GM23248 (cell line): ENCODE measurements at places on chromosomes 5 and 9. TPM values are rescaled to one million over a fixed set of nuclear protein-coding genes. Genes with fewer than 3 reads are reported as not detected.

DBH gene
- polyA plus RNA-seq, result not detected in 2 replicates

RNF208 gene
- 0.29 and 0.34 TPM in 2 replicates for polyA plus RNA-seq

DNA sequence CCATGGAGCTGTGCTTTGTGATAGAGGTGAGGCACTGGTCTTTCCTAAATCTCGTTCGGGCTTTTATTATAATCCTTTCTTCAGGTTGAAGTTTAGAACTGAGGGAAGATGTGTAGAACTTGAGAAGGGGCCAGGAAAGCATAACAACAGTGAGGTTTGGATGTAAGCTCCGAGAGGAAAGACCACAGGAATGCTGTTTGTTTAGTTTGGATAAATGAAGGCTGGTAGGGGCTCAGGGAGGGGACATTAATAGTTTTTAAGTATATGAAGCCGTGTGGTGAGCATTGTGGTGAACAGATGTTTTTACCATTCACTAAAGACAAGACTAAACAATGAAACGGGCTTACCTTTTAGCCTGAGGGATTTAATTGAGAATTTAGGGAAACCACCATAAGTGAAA is 130.8 kb downstream of the ARHGAP26 start:
- no peak overlapping the region for H3K27ac ChIP-seq
- no peaks in the 10 kb centered on the region for H3K36me3 ChIP-seq
- H3K4me1 ChIP-seq, result peaks cover 12% of the 10 kb centered on the region
- peak; percentile 52 for DNase-seq
- no peaks in the 10 kb centered on the region for H3K27me3 ChIP-seq

GRCh38 chr5:139692679-139693308 is 44.6 kb downstream of the CXXC5 start:
- DNase-seq, result no peak
- no peak overlapping the region for H3K4me3 ChIP-seq
- H3K4me1 ChIP-seq, result peaks cover 54% of the 10 kb centered on the region
- H3K27me3 ChIP-seq, result no peaks in the 10 kb centered on the region
- H3K27ac ChIP-seq, result no peak overlapping the region

- H3K36me3 ChIP-seq, result no peaks in the 10 kb centered on the region
- DNase-seq, result peak; percentile 6
- 0 out of 2 replicates have a peak overlapping the region, but pooled peaks have one; percentile 4 for H3K27ac ChIP-seq
Observed at GRCh38 chr9:4743131-4743875, 2.3 kb upstream of the AK3 start.

MARCOL gene
- not detected in 2 replicates for polyA plus RNA-seq

- H3K4me3 ChIP-seq, result no peak overlapping the region
- no peak overlapping the region for H3K27ac ChIP-seq
- no peaks in the 10 kb centered on the region for H3K36me3 ChIP-seq
- H3K4me1 ChIP-seq, result no peaks in the 10 kb centered on the region
Observed at GRCh38 chr5:39462211-39462610, 37.4 kb upstream of the DAB2 start.

SOHLH1 gene
- polyA plus RNA-seq, result not detected in 2 replicates

GRCh38 chr9:83219154-83219923 is 156.4 kb upstream of the RASEF start:
- peak overlapping the region; percentile 89 for H3K4me3 ChIP-seq
- peak overlapping the region; percentile 13; the same call in 1 of the 2 replicates for H3K27ac ChIP-seq
- H3K36me3 ChIP-seq, result no peaks in the 10 kb centered on the region
- H3K27me3 ChIP-seq, result no peaks in the 10 kb centered on the region; the same call in 1 of the 2 replicates

DNA sequence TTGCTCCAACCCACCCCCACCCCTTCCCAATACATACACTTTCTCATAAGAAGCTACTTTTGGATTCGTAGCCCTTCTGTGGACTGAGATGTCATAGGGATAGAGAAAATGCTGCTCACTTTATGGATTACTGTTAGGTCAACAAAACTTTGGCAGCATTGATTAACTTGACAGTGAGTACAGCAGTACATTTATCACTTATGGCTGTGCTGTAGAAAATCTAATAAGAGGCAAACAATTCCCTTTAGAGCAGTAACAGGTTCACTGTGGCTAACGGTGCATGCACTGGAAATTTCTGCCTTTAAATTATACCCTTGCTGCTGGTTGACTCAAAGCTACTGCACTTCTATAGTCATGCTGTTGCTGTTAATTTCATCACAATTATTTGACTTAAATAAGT is 59.2 kb downstream of the PPIC start:
- H3K4me1 ChIP-seq, result peaks cover 7% of the 10 kb centered on the region; the same call in 1 of the 2 replicates
- no peak overlapping the region for H3K27ac ChIP-seq
- DNase-seq, result no peak
- no peak overlapping the region for H3K4me3 ChIP-seq
- H3K27me3 ChIP-seq, result no peaks in the 10 kb centered on the region
- no peaks in the 10 kb centered on the region for H3K36me3 ChIP-seq

TEK gene
- 4.3 and 5.0 TPM in 2 replicates for polyA plus RNA-seq

GRCh38 chr5:128538250-128539037 is 399 bp upstream of the FBN2 start:
- peak; percentile 79 for DNase-seq
- no peaks in the 10 kb centered on the region; the same call in 1 of the 2 replicates for H3K36me3 ChIP-seq
- H3K27me3 ChIP-seq, result 0 out of 2 replicates have a peak, but pooled peaks cover 4% of the 10 kb centered on the region
- peak overlapping the region; percentile 82 for H3K4me3 ChIP-seq

ZFYVE16 gene
- 14.9 and 15.8 TPM in 2 replicates for polyA plus RNA-seq

DNA sequence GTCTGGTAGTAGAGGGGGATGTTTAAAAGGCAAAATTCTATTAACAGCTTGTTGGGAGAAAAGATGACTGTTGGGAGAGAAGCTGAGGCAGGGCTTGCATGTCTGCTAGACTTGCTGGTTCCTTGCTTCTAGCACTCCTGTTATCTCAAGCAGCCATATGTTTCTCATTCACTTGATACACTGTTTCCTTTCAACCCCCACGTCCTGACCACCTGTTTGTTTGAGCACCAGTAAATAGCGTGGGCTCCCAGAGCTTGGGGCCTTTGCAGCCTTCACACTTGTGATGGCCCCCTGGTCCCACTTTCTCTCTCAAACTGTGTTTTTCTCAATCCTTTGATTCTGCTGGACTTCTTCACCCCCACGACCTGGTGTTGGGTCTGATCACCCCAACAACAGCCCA is 111.7 kb upstream of the TMEM161B start:
- H3K36me3 ChIP-seq, result no peaks in the 10 kb centered on the region
- DNase-seq, result no peak
- no peak overlapping the region for H3K27ac ChIP-seq
- H3K4me3 ChIP-seq, result no peak overlapping the region
- no peaks in the 10 kb centered on the region for H3K27me3 ChIP-seq

DNA sequence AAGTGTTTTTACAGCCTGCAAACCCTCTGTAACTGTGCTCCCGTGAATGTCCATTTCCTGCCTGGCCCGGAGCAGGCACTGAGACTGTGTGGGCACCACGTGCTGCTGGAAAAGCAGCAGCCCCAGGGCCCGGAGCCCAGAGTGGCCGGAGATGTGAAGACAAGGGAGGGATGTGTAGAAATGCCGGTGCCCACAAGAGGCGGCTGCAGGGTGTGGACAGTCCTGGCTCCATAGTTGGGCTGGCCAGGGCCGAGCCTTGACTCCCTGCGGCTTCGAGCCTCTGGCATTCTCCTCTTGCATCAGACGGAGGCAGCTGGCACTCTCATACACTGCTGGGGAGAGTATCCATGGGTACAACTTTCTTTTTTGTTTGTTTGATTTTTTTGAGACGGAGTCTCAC is 13.2 kb upstream of the GFPT2 start:
- H3K27me3 ChIP-seq, result no peaks in the 10 kb centered on the region
